Effector CD4-positive, alpha-beta T cell (primary cell): ENCODE measurements at places on chromosomes 5 and 9.

GRCh38 chr9:133125941-133126696 lies 5.1 kb upstream of the RALGDS start:
- DNase-seq, result no peak

- DNase-seq, result no peak
Measured at GRCh38 chr5:169088028-169088725, 212.8 kb downstream of the SLIT3 start.

DNA sequence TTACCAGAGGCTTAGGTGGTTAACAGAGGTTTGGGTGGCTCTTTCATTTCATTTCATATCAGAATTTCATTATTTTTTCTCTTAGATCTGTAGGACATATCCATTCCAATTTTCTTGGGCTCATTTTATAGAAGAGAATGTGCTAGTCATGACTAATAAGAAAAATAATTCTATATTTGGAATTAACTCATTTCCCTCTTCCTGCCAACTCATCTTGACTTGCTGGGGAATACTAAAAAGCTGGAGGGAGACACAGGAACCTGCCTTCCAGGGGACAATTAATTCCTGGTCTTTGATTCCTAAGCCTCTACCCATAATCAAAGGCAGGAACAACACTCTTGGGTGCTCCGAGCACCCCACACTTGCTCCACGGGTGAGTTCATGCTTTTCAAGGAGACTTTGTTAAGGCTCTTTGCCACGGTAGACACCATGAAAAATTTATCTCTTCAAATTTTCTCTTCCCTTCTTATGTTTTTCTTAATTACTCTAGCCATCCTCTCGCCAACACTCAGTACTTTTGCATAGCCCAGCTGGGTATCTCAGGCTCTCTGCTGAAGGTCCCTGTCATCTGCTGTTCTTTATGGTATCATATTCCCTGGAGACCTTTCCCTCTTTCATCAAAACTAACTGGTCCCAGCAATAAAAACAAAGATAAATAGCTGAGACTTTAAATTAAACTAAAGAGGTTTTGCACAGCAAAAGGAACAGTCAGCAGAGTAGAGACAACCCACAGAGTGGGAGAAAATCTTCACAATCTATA lies 273.9 kb downstream of the NPR3 start:
- DNase-seq, result no peak

DNA sequence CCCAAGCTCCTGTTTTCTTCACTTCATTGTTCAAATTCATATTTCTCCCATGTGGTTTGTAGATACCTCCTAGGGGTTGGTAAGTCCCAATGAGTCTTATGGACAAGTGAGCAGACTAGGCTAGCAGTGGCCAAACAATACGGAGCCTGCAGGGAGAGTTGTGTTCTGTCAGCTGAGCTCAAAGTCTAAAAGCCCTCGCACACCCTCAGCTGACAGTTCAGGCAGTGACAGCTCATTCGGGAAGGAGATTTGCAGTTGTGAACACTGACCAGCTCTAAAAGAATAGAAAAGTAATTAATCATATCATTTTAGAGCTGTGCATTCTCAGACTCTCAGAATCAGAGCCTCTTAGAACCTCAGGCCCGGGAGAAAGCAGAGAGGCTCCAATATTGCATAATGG lies 95.1 kb downstream of the SH3TC2 start:
- no peak for DNase-seq

DNA sequence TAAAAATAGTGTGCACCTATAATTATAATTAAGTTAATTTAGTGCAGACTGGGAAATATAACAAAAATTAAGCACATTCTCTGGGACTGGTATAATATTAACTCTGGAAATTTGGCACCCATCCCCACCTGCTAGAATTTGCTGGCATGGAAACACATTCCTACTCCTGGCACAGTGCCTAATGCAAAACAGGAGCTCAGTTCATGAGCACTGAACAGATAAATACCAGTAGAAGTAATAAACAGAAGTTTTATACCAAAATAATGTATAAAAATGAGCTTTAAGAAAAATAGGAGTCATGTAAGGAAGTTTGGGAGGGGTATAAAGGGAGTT lies 23.7 kb upstream of the NPR3 start:
- DNase-seq, result no peak

DNA sequence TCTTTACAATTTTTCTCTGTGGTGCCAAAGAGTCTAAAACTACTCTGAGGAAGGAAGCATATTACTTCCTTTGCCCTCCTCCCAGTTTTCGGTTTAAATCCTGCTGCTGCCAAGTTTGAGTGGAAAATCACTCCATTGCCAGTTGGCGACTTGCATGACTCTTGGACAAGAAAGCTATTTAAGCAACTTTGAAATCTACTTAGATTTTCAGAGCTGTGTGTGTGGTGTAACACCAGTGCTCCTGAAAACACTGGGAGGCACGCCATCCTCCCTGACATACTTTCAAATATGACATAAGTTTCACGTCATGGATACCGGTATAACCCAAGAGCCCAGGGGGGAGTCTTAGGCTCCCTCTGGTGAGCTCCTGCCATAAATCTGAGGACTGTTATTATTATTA lies 83.5 kb upstream of the RIOK2 start:
- DNase-seq, result no peak

DNA sequence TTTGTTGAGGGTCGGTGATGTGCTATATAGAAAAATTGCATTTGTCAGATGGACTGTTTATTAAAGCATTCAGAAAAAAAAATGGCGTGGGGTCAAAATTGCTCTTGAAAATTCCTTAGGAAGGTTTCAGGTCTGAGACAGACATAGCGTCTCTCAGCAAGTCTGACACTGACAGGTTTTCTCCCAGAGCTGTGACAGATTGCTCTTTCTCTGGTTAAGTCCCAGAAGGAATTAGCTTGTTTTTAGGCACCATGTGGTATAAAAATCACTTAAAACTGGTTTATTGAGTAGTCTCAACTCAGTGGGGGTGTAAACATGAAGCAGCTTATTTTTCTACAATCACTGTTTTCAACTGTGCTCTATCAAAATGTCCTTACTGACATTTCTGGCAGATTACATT lies 1379.8 kb downstream of the MAT2B start:
- no peak for DNase-seq

GRCh38 chr9:117486426-117486825 lies 71.6 kb upstream of the ASTN2 start:
- DNase-seq, result no peak

- no peak for DNase-seq
Measured at GRCh38 chr5:150734579-150735384, 24.0 kb downstream of the DCTN4 start.

GRCh38 chr9:4306066-4306776 lies 6.4 kb upstream of the GLIS3 start:
- no peak for DNase-seq

- no peak for DNase-seq
Measured at GRCh38 chr5:159765135-159765433, 151.2 kb upstream of the ADRA1B start.

- DNase-seq, result no peak
Measured at GRCh38 chr9:100219347-100219746, 120.3 kb downstream of the INVS start.

DNA sequence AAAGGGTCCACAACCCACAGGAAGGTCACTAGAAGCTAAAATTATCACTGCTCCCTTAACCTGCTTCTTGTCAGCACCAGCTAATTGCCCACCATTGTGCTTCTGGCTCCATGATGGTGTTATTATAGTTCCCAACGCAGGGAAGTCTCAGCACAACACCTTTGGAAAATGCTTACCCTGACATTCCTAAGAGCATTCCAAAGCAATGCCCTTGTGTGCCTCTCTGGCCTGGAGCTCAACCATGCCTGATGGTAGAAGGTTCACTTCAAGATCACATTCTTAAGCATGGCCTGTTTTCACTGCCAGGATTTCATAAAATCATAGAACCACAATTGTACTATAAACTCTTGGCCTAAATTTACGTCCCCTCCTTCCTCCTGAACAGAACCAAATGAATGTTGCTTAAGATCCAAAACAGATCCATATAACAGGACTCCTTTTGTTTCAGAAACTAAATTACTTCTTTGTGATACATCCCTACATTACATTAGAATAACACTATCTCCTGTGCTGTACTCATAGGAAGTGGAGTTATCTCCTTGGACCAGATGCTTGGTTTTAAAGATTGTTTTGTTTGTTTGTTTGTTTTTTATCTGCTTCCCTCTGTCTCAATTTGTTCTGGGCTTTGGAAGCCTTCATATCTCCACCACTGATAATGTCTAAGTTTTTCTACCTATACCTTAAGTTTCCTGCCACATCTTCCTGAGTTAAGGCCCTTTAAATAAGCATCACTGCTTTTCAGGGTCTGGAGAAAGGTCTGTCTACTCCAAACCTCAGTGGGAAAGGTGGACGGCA lies 32.1 kb downstream of the ARL15 start:
- DNase-seq, result no peak
